ENCODE measurements at places on chromosomes 2 and 18.

DNA sequence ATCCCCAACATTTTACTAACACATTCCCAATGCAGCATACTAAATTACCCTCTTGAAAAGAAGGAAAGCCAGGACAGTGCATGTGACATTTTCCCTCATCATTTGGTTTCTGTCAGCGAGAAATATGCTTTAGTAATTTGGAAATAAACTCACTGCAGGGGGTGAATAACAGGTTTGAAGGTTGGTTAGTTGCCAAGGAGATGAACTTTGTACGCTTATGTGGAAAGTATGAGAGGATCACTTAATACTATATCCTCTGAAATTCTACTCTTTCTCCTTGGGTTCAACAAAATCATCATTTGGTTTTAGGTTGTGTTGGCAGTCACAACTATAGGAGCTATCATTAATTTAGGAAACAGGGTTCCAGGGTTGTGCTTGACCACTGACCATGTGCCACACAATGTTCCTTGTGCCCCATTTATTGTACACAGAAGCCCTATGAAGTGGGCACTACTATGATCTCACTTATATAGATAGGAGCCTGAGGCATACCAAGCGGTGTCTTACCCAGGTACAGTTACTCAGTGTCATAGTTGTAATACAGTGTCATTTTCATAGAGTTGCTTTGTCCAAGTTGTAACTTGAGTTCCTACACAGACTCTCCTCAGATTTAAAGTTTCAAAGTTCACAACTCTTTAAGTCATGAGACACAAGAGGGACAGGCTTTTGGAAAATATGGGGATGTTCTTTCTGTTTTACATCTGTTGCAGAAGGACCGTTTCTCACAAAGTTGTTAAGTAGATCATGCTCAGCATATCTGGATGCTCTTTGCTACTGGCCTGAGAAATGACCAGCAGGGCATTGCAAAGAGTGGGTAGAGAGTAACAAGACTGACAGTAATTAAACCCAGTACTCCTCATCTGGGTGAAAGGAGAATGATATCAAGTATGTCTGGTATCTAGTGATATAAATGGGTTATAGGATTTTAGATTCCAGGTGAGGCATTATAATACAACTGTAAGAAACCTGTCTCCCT is 91.8 kb downstream of the MAP4K4 start:
- no peak for DNase-seq

DNA sequence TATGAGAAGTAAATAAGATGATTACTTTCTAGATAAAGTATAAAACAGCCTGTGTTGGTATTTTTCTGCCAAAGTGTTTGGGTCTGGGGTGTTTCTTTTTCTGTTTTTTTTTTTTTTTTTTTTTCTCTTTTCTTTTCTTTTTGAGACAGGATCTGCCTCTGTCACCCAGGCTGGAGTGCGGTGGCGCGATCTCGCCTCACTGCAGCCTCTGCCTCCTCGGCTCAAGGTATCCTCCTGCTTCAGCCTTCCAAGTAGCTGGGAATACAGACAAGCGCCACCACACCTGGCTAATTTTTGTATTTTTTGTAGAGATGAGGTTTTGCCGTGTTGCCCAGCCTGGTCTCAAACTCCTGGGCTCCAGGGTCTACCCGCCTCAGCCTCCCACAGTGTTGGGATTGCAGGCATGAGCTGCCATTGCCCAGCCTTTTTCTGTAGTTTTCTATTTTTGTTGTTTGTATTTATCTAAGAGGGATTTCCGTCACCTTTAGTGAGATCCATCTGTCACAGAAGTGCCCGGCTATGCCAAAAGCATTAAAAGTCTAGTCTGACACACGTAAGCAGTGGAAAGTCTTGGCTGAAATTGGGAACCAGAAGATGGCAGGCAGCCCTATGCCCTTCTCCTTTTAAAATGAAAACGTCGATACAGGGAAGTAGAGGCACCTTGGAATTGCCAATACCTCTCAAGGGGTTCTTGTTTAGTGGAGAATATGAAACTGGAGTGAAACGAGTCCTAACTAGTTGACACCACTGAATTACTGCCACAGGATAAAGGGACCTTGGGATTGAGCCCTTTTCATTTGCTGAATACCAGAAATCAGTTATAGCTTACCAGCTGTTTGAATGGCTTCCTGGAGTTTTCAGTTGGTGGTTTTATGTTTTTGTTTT is 14.0 kb downstream of the UGP2 start:
- no peak for DNase-seq

- no peak for DNase-seq
Observed at GRCh38 chr18:79868168-79868784, 70.5 kb downstream of the KCNG2 start.

DNA sequence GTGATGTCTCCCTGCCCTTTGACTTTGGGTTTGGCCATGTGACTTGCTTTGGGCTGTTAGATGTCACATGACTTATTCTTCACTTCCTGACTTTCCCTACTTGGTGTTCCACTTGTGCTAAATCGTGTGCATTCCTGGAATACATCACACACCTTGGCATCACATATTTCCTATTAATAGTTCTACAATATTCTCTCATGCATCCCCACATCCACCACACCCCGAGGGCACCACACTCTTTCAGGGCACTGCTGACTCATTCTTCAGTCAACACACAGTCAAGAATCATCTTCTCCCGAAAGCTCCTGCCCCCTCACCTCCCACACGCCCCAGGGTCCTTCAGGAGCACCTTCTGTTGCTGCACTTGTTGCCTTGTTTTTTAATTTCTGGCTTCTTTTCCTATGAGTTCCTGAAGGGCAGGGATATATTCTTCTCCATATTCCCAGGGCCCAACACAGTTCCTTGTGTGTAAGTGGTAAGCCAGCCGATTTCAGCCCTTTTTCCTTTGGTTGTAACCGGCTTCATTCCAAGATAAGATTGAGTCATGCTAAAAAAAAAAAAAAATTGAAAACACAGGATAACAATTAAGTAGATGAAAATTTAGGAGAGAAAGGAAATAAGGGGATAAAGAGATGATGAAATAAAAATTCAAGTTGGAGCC is 341.4 kb downstream of the SLC4A3 start:
- DNase-seq: no peak

GRCh38 chr18:32280911-32281310 is 91.1 kb downstream of the MEP1B start:
- DNase-seq: no peak

DNA sequence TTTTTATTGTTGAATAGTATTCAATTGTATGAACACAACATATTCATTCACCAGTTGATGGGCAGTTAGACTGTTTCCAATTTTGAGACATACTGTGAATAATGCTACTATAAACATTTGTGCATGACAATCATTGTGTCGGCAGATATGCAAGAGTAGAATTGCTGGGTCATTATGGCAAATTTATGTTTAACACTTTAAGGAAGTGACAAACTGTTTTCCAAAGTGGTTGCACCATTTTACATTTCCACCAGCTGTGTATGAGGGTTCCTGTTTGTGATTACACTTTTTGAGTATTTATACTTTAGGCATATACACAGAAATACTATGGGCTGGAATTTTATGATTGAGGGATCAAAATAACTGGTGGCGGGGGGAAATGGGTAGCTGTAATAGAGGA is 61.2 kb downstream of the MAP4K3 start:
- no peak for DNase-seq

DNA sequence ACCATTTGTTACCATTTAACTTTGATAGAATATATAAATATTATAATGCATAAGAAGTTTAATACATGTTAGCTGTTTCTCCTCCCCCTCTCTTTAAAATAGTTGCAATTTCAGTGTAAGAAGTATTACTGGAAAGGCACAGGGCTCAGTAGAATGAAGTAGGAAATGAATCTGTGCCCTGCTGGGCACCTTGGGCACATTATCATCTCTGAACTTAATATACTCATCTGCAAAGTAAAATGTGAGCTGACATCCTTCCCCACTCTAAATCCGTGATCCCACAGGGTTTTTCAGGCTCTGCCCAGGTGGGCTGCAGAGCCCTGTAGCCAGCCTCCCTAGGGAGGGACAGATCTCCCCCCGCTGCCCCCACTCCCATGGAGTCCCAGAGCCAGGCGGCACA is 56.8 kb downstream of the DPP4 start:
- DNase-seq: no peak

DNA sequence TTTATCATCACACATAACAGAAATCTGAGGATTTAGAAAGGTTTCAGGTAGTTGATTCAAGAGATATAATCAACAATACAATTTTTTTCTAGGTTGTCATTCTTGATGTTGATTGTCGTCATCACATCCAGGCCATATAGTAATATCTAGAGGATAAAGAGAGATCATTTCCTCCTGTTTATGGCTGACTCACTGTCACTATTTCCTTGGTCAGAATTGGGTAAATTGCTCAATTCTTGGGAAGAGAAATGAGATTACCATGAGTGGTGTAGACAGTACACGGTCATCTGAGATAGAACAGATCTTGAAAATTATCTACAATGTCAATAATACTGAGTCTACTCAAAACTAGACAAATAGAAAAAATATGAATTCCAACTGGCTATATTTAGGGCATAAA is 78.8 kb downstream of the ZNF804A start:
- DNase-seq: no peak

- peak; percentile 20 for DNase-seq
Observed at GRCh38 chr2:170822290-170823087, 5.8 kb downstream of the GAD1 start.

- DNase-seq: no peak
Observed at GRCh38 chr2:223995569-223995968, 38.3 kb downstream of the MRPL44 start.

- DNase-seq: no peak
Observed at GRCh38 chr2:66032226-66032775, 402.6 kb upstream of the MEIS1 start.

DNA sequence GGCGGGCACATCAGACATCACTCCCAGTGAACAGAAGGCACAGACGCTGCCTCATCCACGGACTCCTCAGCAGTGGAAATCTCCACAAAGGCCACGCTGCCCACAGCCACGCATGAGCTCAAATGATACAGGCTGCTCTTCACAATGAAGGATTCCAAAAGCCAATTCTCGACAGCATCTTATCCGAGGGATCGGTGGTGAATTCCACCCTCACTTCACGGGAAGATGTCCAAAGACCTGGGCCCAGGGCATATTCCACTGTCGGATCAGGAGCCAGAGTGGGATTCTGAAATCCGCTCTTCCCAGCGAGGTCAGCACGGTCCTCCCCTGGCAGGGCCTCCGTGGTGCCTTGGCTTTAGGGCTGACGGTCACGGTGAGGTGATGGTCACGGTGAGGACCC is 55.8 kb downstream of the EIPR1 start:
- no peak for DNase-seq

Data from hypothalamus (tissue), 51 donors.